ENCODE measurements at places on chromosomes 3 and 15. TPM values are rescaled to one million over a fixed set of nuclear protein-coding genes. Genes with fewer than 3 reads are reported as not detected.

PLSCR2 gene
- not detected for total RNA-seq

FSTL1 gene
- 786 TPM for total RNA-seq

ITPKA gene
- 2.6 TPM for total RNA-seq

SSUH2 gene
- total RNA-seq = 0.77 TPM

ITIH1 gene
- total RNA-seq = not detected

CHRM5 gene
- 6.8 TPM for total RNA-seq

PXYLP1 gene
- total RNA-seq = 35.0 TPM

UROC1 gene
- total RNA-seq = 0.11 TPM

WDR49 gene
- 1.1 TPM for total RNA-seq

FAM81A gene
- 4.2 TPM for total RNA-seq

TM4SF1 gene
- 86.8 TPM for total RNA-seq

USP50 gene
- total RNA-seq = not detected

THBS1 gene
- total RNA-seq = 177 TPM

GP9 gene
- 1.2 TPM for total RNA-seq

KNL1 gene
- total RNA-seq = 14.2 TPM

FAM174B gene
- total RNA-seq = 33.9 TPM

PSMD2 gene
- total RNA-seq = 236 TPM

IGDCC3 gene
- 5.4 TPM for total RNA-seq

CFAP44 gene
- total RNA-seq = 16.9 TPM

C2CD4A gene
- not detected for total RNA-seq

GOLGA8A gene
- total RNA-seq = 75.0 TPM

ABI3BP gene
- 146 TPM for total RNA-seq

CPN2 gene
- not detected for total RNA-seq

CA12 gene
- total RNA-seq = 17.4 TPM

MYRIP gene
- total RNA-seq = 8.6 TPM

FILIP1L gene
- total RNA-seq = 29.5 TPM

ADAMTS9 gene
- total RNA-seq = 77.6 TPM

KLHL6 gene
- total RNA-seq = 2.5 TPM

SNTN gene
- not detected for total RNA-seq

SLCO2A1 gene
- 1.3 TPM for total RNA-seq

NEDD4 gene
- total RNA-seq = 35.7 TPM

Measured in camera-type eye (tissue), 1 donor.